ENCODE measurements at places on chromosomes 13 and 19. TPM values are rescaled to one million over a fixed set of nuclear protein-coding genes. Genes with fewer than 3 reads are reported as not detected.
A peak's percentile ranks its signal among the peaks of the same experiment; 100 is the strongest.

The MYPOP gene
- polyA plus RNA-seq: 4.8 TPM

DNA sequence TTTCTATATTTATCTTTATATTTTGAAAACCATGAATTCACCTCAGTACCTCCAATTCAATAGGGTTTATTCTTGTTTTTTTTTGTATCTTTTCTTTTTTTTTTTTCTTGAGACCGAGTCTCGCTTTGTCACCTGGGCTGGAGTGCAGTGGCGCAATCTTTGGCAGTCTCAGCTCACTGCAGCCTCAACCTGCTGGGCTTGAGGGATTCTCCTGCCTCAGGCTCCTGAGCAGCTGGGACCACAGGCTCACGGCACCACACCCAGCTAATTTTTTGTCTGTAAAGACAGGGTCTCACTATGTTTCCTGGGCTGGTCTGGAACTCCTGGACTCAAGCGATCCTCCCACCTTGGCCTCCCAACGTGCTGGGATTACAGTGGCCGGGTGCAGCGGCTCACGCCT, 23.1 kb upstream of the EVI5L start:
- no peak overlapping the region for H3K4me3 ChIP-seq
- H3K27me3 ChIP-seq: no peaks in the 10 kb centered on the region
- no peak overlapping the region for H3K27ac ChIP-seq
- no peaks in the 10 kb centered on the region for H3K4me1 ChIP-seq

The PEG3 gene
- 2.2 TPM for polyA plus RNA-seq

GRCh38 chr19:16778796-16779411, 50.3 kb upstream of the SIN3B start:
- no peaks in the 10 kb centered on the region for H3K36me3 ChIP-seq
- peak; percentile 29 for DNase-seq
- H3K27me3 ChIP-seq: no peaks in the 10 kb centered on the region
- H3K4me3 ChIP-seq: no peak overlapping the region

The SLITRK1 gene
- 0.13 TPM for polyA plus RNA-seq

DNA sequence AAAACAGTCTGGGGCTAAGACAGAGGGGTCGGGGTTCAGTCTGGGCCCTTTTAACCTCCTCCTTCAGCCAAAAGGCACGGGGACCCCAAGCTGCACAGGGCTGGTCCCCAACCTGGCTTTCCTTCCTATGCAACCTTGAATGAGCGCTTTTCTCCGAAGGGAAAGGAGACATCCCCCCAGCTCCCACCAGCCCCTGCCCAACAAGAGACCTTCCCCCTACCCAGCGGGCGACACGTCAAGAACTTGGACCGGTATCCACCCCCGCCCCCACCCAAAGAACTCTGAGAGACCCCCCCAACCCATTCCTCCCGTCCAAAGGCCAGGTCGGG, 35.0 kb upstream of the NANOS3 start:
- DNase-seq: no peak
- no peaks in the 10 kb centered on the region for H3K27me3 ChIP-seq
- H3K36me3 ChIP-seq: no peaks in the 10 kb centered on the region
- H3K4me3 ChIP-seq: peak overlapping the region; percentile 79
- peak overlapping the region; percentile 98 for H3K27ac ChIP-seq

DNA sequence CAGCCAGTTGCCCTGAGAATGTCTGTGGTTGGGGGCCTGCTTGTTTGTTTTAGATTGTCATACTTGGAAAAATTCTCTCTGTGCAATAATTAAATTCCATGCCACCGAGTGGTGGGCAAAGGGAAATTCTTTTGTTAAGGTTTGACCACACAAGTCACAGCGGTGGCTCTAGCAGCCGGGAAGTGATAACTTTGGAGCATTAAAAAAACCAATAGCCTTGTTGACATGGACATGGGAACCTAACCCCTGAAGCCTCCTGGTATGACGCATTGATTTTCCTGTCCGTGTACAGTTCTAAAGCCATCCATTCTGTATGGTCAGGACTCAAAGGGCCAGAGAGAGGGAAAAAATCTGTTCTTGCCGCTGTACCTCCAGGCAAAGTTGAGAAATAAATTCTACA, 384.9 kb upstream of the ZNF507 start:
- no peak for DNase-seq
- H3K36me3 ChIP-seq: no peaks in the 10 kb centered on the region

The DACT3 gene
- 7.1 TPM for polyA plus RNA-seq

The CYP2S1 gene
- polyA plus RNA-seq: 33.7 TPM

The CATSPERD gene
- not detected for polyA plus RNA-seq

The TTYH1 gene
- not detected for polyA plus RNA-seq

DNA sequence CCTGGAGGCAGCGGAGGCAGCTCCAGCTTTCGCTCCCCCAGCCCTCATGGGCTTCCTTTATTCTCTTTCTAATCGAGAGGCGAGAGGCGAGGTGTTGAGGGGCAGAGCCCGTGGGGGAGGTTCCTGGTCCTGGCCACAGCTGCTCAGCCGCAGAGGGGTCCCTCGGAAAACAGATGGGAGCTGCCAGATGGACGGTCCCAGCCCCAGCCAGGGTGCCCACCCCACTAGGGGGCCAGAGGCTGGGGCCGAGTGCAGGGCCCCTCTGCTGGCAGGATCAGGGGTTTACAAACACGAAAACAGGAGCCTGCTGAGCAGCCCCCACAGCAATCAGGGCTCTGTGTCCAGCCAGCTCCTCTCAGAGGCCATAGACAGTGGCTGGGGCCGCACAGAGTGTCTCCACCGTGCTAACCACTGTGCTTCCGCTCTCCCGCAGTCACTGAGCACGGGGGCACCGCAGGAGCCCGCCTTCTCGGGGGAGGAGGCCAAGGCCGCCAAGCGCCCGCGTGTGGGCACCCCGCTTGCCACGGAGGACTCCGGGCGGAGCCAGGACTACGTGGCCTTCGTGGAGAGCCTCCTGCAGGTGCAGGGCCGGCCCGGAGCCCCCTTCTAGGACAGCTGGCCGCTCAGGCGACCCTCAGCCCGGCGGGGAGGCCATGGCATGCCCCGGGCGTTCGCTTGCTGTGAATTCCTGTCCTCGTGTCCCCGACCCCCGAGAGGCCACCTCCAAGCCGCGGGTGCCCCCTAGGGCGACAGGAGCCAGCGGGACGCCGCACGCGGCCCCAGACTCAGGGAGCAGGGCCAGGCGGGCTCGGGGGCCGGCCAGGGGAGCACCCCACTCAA, 182.2 kb downstream of the KDM4B start:
- no peaks in the 10 kb centered on the region for H3K27me3 ChIP-seq
- H3K27ac ChIP-seq: no peak overlapping the region
- DNase-seq: no peak
- peaks cover 55% of the 10 kb centered on the region for H3K36me3 ChIP-seq
- H3K4me3 ChIP-seq: no peak overlapping the region
- H3K4me1 ChIP-seq: no peaks in the 10 kb centered on the region

The JAK3 gene
- 6.8 TPM for polyA plus RNA-seq

GRCh38 chr13:93368718-93369117, 142.1 kb downstream of the GPC6 start:
- H3K4me1 ChIP-seq: no peaks in the 10 kb centered on the region
- H3K4me3 ChIP-seq: no peak overlapping the region
- H3K27ac ChIP-seq: no peak overlapping the region

GRCh38 chr13:80841414-80841813, 500.5 kb upstream of the SPRY2 start:
- no peak overlapping the region for H3K27ac ChIP-seq
- no peaks in the 10 kb centered on the region for H3K4me1 ChIP-seq
- no peaks in the 10 kb centered on the region for H3K27me3 ChIP-seq
- no peaks in the 10 kb centered on the region for H3K36me3 ChIP-seq
- H3K4me3 ChIP-seq: no peak overlapping the region

DNA sequence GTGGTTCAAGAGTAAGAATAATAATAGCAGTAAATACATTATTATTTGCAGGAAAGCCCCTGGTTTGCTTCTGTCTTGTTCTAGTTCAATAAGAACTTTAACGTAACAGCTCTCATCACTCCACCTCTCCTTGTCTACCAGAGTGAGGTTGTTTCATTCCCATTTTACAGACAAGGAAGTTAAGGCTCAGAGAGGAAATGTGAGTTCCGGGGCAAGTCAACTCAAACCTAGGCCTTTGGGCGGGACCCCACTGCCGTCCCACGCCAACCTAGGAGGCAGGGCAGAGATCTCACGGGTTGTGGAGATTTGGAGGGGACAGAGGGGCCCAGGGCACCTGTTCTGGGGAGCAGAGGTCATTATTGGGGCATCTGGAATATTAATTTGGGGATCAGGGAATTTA, 1.5 kb downstream of the MAP4K1 start:
- H3K27me3 ChIP-seq: no peaks in the 10 kb centered on the region
- H3K36me3 ChIP-seq: no peaks in the 10 kb centered on the region
- no peak overlapping the region for H3K4me3 ChIP-seq

DNA sequence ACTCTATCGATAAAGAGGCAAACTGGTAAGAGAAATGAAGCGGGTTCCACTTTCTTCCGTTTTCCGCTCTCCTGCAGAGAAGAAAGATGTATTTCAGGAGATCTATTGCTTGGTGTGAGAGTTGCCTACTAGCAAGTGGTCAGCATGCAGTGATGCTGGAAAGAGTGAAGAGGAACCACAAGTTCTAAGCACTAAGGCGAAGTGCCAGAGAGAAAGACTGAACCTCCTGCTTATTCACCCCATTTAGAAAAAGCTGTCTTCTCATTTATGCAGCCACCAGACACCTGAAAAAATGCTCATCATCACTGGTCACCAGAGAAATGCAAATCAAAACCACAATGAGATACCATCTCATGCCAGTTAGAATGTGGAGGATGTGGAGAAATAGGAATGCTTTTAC, 78.7 kb upstream of the GPC6 start:
- H3K4me3 ChIP-seq: no peak overlapping the region
- DNase-seq: no peak
- H3K4me1 ChIP-seq: no peaks in the 10 kb centered on the region
- no peak overlapping the region for H3K27ac ChIP-seq
- H3K36me3 ChIP-seq: no peaks in the 10 kb centered on the region

GRCh38 chr19:3683405-3684053, 16.7 kb downstream of the PIP5K1C start:
- no peaks in the 10 kb centered on the region for H3K27me3 ChIP-seq
- H3K4me3 ChIP-seq: no peak overlapping the region
- peaks cover 6% of the 10 kb centered on the region for H3K4me1 ChIP-seq
- H3K36me3 ChIP-seq: peaks cover 4% of the 10 kb centered on the region

- H3K27ac ChIP-seq: no peak overlapping the region
- H3K36me3 ChIP-seq: no peaks in the 10 kb centered on the region
- H3K4me1 ChIP-seq: peaks cover 5% of the 10 kb centered on the region
- no peak for DNase-seq
Measured at GRCh38 chr13:113650275-113650674, 7.7 kb downstream of the ATP4B start.

GRCh38 chr13:21435687-21436151, 23.4 kb downstream of the ZDHHC20 start:
- no peak overlapping the region for H3K27ac ChIP-seq
- no peak overlapping the region for H3K4me3 ChIP-seq
- DNase-seq: peak; percentile 65
- H3K4me1 ChIP-seq: no peaks in the 10 kb centered on the region

The IGFL3 gene
- not detected for polyA plus RNA-seq

The ERICH4 gene
- polyA plus RNA-seq: 112 TPM

DNA sequence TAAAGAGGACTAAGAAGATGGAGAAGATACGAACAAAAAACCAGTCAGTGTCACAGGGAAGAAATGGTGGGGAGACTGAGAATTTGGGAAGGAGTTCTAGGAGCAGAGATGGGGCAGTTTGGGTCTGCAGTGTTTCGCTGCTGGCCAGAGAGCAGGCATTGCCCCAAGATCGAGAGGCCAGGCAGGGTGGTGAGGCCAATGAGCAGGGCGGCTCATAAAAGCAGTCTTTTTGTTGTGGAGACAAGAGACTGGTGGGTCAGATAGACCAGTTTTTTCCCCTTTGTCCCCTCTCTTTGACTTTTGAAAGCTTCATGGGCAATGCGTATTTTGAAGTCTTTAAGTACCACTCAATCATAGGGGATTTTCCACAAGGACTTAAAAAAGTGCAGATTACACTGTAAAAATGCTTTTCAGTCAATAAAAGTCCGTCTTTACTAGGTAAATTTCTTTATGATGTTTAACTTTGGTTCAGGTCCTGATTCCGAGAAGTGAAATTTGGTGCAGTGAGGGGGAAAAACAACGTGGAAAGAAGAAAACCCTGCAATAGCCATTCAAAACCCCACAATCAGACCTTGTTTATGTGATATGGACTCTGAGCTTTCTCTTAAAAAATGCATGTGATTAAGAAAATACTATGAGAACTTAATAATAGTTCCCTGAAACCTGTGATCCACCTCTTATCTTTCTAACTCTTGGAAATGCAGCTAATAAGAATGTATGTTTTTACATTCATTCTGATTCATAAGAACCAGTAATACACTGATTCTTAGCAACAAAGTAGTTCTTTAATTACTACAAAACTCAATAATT, 338.9 kb downstream of the KLF5 start:
- peak overlapping the region; percentile 70 for H3K27ac ChIP-seq
- DNase-seq: peak; percentile 50
- peaks cover 39% of the 10 kb centered on the region for H3K4me1 ChIP-seq
- no peaks in the 10 kb centered on the region for H3K27me3 ChIP-seq
- no peak overlapping the region for H3K4me3 ChIP-seq

GRCh38 chr19:4636151-4636717, 3.1 kb upstream of the TNFAIP8L1 start:
- H3K27ac ChIP-seq: no peak overlapping the region
- no peaks in the 10 kb centered on the region for H3K27me3 ChIP-seq
- peak; percentile 77 for DNase-seq
- no peaks in the 10 kb centered on the region for H3K4me1 ChIP-seq
- peak overlapping the region; percentile 19 for H3K4me3 ChIP-seq

The SLC10A2 gene
- polyA plus RNA-seq: 3.1 TPM

DNA sequence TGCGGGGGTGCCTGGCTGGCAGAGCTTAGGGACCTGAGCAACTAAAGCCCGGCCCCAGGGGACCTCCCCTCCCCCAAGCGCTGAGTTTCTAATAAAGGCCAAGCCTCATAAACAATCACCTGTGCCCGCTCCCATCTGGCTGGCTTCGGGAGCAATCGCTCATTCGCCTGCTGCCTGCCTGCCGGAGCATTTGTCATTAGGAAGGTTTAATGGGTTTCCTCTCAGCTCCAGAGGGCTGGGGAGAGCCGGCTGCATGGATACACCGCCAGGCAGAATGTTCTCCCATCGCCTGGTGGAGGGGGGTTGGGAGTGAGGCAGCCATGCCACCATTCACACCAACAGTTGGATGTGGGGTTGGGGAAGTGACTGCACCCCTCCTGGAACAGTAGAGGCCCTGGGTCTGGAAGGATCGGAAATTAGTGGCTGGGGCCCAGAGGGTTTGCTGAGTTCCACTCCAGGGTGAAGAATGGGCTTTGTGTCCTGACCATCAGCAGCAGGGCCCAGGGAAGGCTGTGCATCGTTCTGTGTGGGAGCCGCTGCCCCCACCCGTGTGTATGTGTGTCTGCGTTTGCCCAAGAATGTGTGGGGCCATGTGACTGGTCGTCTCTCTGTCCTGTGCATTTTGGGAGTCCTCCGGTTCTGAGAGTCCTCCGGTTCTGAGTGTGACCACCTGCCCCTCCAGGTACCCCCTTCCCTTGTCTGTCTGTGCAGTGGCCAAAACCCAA, 15.3 kb downstream of the PIN1 start:
- no peak overlapping the region for H3K27ac ChIP-seq
- no peaks in the 10 kb centered on the region for H3K27me3 ChIP-seq
- H3K36me3 ChIP-seq: peaks cover 50% of the 10 kb centered on the region
- DNase-seq: no peak

The TMC4 gene
- polyA plus RNA-seq: 140 TPM

The TINCR gene
- polyA plus RNA-seq: 0.81 TPM

The VSTM1 gene
- 0.09 TPM for polyA plus RNA-seq
